A549 treated with Mapracorat at 1 μM for 4 hours (cell line): ENCODE measurements at places on chromosomes 7 and 10. TPM values are rescaled to one million over a fixed set of nuclear protein-coding genes. Genes with fewer than 3 reads are reported as not detected.

LIPF gene
- not detected in 5 replicates for total RNA-seq

AZGP1 gene
- total RNA-seq = 0.13 TPM in 1 of 5 replicates, not detected in the others

NPFFR1 gene
- total RNA-seq = 0.02 TPM in 1 of 5 replicates, not detected in the others

GPR15LG gene
- not detected in 5 replicates for total RNA-seq

NPC1L1 gene
- 0.02 to 0.10 TPM (median 0.08 TPM) in 5 replicates for total RNA-seq

GDF2 gene
- total RNA-seq = not detected in 5 replicates
